ENCODE measurements at places on chromosomes 12 and 14.
A peak's percentile ranks its signal among the peaks of the same experiment; 100 is the strongest.

DNA sequence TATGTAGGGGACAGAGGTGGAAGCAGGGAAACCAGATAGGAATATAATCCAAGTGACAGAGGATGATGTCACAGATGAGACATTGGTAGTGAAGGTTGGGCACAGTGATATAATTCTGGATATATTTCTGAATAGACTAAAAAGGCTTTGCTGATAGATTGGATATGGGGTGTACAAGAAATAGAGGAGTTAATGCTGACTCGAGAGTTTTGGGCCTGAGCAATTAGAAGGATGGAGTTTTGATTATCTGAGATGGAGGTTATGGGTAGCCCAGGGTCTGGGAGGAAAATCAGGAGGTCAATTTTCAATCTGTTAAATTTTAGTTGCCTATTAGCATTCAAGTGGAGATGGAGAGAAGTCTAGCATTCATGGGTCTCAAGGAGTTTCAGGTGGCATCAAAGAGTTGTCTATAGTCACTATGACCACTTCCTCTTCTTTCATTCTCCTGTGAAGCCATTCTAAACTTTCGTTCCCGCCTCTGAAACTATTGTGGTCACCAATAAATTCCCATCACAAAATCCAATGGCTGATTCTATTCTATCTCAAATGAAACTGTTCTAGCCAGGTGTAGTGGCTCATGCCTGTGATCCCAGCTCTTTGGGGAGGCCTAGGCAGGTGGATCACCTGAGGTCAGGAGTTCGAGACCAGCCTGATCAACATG is 10.6 kb upstream of the ANO6 start:
- DNase-seq: no peak

GRCh38 chr14:100487304-100487703 is 99.9 kb downstream of the BEGAIN start:
- DNase-seq: no peak

DNA sequence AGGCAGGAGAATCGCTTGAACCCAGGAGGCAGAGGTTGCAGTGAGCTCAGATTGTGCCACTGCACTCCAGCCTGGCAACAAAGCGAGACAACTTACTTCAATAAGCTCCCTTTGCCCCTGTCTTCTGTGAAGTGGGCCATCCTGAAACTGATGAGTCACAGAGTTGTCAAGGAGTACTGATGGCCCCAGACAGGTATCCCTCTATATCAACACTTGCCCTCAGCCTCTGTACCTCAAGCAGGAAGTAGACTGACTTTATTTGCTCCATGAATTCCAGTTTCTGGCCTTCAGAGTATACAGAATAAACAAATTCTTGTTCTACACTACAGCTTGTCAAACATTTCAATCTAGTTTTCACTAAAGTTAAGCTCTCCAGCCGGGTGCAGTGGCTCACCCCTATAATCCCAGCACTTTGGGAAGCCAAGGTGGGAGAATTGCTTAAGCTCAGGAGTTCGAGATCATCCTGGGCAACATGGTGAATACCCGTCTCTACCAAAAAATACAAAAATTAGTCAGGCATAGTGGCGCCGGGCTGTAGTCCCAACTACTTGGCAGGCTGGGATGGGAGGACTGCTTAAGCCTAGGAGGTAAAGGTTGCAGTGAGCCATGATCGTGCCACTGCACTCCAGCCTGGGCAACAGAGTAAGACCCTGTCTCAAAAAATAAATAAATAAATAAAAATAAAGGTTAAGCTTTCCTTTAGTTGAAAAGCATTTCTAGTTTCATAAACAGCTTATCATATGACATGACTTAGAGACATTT is 16.4 kb upstream of the LRP10 start:
- DNase-seq: no peak

DNA sequence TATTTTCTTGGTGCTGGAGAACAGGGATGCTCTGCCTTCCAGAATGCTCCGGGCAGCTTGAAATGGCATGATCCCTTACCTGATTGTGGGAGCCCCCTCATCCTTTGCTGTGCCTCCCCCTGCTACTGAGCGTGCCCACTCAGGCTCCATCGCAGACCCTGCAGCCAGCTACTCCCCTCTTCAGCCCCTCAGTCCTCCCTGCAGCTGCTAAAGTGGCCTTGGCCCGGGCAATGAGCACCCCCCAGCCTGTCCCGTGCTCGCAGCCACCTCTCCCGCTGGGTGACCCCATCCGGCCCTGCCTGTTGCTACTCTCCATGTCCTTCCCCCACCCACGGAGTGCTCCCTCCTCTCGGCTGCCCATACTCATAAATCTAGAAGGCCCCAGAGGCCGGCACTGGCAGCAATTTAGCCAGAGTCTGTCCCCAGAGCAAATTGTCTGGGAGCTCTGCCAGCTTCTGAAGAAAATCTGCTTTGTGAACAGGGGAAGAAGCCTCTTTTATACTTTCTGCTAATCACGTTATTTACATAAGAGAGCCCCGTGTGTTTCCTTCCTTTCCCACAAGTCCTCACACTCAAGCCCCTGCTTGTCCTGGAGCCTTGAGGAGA is 143.7 kb upstream of the FRMD6 start:
- DNase-seq: peak; percentile 72

DNA sequence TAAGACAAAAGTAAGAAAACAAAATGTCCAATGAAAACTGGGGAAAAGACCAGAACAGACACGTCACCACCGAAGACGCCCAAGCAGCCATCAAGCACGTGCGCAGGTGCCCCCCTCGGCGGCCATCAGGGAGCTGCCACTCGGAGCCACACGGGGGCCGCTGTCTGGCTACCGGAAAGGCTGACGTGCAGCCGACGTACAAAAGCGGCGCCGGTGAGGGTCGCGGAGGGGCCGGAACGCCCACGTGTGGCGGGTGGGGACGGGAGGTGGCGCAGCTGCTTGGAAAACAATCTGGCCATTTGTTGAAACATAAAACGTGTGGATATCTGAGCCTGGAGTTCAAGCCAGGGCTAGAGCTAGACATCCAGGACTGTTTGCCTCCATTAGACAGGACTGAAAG is 60.7 kb downstream of the GALNT9 start:
- DNase-seq: no peak

DNA sequence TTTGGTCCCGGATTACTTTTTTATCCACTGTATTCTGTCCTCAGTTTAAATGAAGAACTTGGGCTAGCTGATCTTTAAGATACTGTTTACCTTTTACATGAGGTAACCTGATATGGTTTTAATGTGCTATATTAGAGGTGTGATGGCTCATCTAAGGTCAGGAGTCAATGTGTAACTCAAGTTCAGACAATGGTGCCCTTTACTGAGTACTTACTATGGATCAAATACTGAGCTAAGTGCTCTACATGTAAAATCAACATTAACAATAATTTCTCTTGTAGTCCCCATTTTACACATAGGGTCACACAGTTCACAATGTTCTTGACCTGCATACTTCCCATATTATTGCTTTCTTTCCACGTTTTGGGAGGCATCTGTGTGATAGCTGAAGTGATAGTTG is 79.2 kb downstream of the CEP83 start:
- no peak for DNase-seq

- peak; percentile 39 for DNase-seq
These were observed 107.1 kb upstream of the SLCO1C1 start for GRCh38 chr12:20588042-20588441.

DNA sequence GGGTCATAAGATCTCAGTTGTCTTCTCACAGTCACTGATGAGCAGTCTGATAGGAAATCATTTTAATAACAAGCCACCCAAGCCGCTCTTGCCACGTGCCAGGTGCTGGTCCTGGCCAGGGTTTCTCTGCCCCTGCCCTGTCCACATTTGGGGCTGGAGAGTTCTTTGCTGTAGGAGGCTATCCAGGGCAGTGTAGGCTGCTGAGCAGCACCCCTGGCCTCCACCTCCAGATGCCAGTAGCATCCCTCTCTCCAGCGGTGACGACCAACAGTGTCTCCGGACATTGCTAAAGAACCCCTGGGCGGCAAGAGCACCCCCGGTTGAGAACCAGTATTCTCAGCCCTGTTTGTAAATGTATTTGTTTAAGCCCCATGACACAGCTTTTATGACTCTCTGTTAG is 243.7 kb downstream of the GLT1D1 start:
- no peak for DNase-seq

DNA sequence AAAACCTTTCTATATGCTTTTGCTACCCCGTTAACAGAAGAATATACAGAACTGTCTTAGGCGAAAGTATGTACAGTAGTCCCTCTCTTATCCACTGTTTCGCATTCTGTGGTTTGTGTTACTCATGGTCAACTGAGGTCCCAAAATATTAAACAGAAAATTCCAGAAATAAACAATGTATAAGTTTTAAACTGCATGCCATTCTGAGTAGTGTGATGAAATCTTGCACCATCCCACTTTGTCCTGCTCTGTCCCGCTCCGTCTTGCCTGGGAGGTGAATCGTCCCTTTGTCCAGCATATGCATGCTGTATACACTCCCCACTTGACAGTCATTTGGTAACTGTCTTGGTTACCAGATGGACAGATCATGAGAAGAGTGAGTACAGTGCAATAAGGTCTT is 70.1 kb upstream of the STRN3 start:
- DNase-seq: no peak

DNA sequence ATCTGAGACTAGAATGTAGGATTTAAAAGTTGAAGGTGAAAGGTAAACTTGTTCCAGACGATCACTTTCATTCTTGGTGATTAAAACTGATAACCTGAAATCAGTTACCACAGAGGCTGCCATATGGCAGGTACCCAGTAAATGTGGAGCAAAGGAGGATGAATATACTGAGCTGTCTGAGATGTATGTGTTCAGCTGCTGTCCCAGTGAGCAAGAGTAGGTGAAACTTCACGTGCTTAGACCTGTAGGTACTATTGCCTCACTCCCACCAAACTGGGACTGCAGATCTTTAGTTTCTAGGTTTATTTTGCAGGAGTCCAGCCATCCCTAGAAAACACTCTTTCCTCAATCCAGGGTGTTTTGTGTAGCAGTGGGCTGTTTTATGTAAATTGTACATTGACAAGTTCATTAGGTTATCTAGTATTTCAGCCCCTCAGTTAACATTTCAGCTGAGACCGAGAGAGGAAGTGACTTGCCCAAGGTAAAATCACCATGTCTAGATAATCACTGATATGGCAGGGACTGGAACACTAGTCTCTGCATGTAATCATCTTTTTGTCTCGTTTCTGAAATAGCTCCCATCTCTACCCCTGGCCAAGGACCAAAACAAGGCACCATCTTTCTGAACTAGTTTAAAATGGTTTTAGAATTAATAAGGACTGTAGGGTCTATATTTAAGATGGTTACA is 62.7 kb downstream of the ATG14 start:
- no peak for DNase-seq

DNA sequence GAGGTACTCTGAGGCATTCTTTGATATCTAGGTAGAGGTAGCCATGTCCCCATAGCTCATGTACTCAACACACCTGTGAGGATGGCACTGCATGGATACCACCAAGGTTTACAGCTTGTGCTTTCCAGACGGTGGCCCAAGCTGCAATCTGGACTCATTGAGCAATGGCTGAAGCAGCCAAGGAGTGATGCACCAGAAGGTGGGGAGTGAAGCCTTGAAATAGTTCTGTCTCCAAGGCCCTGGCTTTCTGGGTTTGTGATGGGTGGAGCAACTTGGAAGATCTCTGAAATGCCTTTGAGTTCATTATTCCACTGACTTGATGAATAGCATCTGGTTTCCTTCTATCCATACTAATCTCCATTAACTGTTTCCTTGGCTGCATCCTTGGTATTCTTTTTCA is 290.0 kb upstream of the NOVA1 start:
- DNase-seq: no peak

DNA sequence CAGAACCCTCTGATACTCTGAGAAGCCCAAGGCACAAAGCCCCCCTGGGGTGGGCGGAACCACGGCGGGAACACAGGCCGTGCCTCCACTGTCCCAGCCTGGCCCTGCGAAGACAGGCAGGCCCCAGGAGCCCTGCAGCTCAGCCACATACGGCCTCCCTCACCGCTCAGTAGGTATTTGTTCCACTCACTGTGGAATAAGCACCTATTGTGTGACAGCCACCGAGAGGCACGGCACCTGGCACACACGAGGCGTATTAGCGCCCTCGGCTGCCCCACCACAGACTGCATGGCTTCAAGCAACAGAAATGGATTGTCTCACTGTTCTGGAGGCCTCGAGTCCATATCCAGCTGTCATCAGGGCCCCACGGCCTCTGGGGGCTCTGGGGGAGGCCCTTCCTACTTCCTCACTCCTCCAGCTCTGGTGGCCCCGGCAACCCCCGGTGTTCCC is 66.3 kb downstream of the NCOR2 start:
- no peak for DNase-seq

DNA sequence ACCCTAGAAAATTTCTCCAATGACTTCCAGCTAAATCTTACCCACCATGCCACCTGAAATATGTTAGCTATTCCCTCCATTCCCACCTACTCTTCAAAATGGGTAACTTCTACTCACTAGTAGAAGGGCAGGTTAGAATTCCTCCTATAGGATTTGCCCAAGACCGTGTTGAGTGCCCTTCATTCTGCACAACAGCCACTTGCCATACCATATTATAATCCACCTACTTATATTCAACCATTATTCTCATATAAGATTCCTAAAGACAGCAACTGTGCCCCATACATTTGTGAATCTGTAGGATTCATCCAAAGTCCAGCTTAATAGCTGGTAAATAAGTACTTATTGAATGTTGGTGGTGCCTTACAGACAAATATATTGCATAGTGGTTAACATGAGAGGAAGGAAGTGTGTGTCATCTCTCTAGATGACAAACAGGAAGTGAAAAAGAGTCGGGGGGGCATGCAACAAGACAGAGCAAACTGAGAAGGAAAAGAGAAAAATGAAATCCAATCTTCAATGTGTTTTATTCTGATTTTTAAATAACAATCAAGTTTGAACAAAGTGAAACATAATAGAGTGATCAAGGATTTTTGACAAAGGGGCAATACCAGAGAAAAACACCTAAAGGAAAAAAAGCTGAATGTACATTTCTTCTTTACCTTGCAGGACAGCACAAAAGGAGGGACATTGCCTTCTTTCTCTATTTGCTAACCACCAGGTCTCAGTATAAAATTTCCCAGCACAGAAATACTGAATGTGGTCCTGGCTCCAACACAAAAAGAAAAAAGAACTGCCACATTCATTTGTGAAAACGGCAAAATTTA is 389.3 kb upstream of the USP15 start:
- no peak for DNase-seq

DNA sequence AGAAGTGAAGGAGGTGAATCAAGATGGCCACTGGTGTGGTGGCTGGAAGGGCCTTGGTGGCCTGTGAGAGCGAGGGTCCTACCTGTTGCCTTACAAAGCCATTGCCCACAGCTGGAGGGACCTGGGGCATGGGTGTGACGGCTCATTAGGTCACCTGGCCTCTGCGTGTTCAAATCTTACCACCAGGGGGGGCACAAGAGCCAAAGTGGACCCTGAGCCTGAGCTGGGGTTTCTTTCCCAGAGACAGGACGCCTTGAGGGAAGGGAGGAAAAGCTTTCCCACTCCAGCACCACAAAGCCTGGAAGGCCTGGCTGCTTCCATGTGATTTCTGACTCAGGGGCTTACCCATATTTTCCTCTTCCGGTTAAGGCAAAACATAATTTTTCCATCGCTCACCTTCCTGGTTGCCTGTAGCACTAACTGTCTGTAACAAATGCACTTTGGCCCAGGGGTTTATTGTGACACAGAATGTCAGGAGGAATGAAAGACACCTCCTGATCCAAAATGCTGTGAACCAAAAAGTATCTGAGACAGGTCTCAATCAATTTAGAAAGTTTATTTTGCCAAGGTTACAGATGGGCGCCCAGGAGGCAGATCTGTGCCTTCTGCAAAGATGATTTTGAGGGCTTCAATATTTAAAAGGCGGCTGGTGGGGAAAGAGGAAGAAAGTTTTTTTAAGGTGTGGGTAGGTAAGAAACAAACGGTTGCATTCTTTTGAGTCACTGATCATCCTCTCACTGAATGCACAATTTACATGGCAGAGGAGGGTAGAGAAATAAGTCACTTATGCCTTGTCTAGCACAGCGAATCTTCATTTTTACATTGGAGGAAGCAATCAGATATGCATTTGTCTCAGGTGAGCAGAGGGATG is 4.3 kb upstream of the CD9 start:
- DNase-seq: peak; percentile 75

Measured in C1 segment of cervical spinal cord (tissue), 14 donors.